ENCODE measurements at places on chromosomes 11 and 22. TPM values are rescaled to one million over a fixed set of nuclear protein-coding genes. Genes with fewer than 3 reads are reported as not detected.

CLDN5 gene
- 84.0 TPM for total RNA-seq

KRTAP5-11 gene
- total RNA-seq, result not detected

BTBD18 gene
- total RNA-seq, result not detected

POU2AF2 gene
- total RNA-seq, result not detected

LRRC10B gene
- not detected for total RNA-seq

TMEM45B gene
- total RNA-seq, result not detected

SLC22A25 gene
- not detected for total RNA-seq

NFAM1 gene
- total RNA-seq, result 0.52 TPM

KLHDC7B gene
- not detected for total RNA-seq

MPPED2 gene
- total RNA-seq, result 15.7 TPM

CABP7 gene
- total RNA-seq, result not detected

OR4C13 gene
- total RNA-seq, result not detected

TSSK2 gene
- total RNA-seq, result not detected

OR4D5 gene
- 0.52 TPM for total RNA-seq

CNTF gene
- total RNA-seq, result 1.6 TPM

DKK3 gene
- 56.4 TPM for total RNA-seq

CPT1A gene
- total RNA-seq, result 11.5 TPM

SIK2 gene
- 11.5 TPM for total RNA-seq

OR51B2 gene
- not detected for total RNA-seq

DDI1 gene
- not detected for total RNA-seq

EMID1 gene
- total RNA-seq, result 6.3 TPM

INSC gene
- total RNA-seq, result 4.2 TPM

MAPK11 gene
- 3.1 TPM for total RNA-seq

BARX2 gene
- total RNA-seq, result not detected

NAT10 gene
- 15.7 TPM for total RNA-seq

ASCL2 gene
- total RNA-seq, result not detected

SMC1B gene
- total RNA-seq, result under 0.01 TPM

C1QTNF4 gene
- total RNA-seq, result 6.8 TPM

TRPM5 gene
- under 0.01 TPM for total RNA-seq

OR2D2 gene
- total RNA-seq, result not detected

OR51E2 gene
- total RNA-seq, result 0.52 TPM

SOX10 gene
- 4.2 TPM for total RNA-seq

PKNOX2 gene
- 6.8 TPM for total RNA-seq

All from skeletal muscle tissue (tissue), 5 donors.